ENCODE measurements at places on chromosomes 6 and 20.
A peak's percentile ranks its signal among the peaks of the same experiment; 100 is the strongest.

- DNase-seq: no peak
Observed at GRCh38 chr6:31898383-31899011, 999 bp upstream of the EHMT2 start.

GRCh38 chr6:14824484-14825275 lies 421.2 kb upstream of the JARID2 start:
- no peak for DNase-seq

DNA sequence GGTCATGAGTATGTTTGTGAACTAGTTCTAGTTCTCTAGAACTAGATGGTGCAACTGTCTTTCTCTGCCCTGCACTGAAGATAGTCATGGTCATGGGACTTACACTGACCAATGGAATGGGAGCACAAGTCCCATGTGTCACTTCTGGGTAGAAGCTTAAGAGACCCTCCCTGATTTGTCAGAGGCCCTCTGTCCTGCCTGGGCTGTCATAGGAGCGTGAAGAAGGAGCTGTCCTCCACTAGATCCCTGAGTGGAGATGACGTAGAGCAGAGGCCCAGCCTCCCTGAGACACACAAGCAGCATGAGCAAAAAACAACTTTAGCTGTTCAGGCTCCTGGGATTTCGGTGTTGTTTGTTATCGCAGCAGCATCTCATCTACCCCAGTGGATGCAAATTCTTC lies 514.5 kb downstream of the PREX1 start:
- DNase-seq: no peak

DNA sequence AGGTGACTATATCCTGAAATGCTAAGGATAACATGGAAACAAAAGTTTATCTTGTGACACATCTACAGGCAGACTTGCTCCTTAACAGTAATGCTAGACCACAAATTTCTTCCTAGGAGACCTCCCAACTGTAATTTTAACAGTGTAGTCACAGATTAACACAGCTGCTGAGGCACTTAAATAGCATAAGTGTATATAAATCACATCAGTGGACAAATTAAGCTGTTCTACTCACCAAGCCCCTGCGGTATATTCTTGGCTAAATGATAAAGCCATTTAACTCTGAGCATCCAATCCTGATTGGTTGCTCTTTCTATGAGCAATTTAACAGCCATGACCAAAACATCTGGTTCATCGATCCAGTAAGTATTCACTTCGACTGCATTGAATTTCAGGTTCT lies 73.3 kb upstream of the LYRM2 start:
- no peak for DNase-seq

DNA sequence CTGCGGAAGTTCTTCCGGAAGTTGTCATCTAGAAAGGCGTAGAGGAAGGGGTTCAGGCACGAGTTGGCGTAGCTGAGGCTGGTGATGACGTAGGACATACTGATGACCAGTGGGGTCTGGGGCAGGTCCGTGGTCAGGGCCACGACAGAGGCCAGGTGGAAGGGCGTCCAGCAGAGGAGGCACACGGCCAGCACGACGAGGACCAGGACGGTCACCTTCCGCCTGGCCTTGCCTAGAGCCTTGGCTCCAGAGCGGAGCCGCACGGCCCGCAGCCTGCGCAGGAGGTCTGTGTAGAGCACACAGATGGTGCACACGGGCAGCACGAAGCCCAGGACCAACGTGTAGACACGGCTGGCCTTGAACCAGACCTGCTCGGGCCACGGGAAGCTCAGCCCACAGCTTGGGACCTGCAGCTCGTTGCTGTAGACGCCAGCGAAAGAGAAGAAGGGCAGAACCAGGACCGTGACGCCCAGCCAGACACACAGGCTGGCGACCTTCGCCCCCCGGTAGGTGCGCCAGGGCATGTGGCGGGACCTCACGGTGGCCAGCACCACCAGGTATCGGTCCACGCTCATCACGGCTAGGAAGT lies 1.4 kb downstream of the NPBWR2 start:
- DNase-seq: no peak

DNA sequence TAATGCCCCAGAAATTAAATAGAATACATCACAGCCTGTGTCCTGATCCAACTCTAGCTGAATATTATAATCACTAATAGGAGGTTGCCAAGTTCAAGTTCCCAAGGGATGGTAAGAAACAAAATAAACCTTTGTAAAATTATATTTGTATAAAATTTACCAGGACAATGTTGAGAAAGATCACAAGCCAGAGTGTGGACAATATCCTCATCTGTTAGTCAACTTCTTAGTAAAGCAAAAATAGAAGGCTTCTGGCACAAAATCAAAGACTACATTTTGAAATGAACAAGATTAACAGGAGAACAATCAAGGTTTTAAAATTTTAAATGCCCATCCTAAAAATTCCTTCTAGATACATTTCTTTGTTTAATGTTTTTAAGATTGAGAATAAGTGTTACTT lies 290.4 kb upstream of the HSF2 start:
- DNase-seq: no peak

GRCh38 chr6:167806061-167806700 lies 20.5 kb upstream of the AFDN start:
- no peak for DNase-seq

DNA sequence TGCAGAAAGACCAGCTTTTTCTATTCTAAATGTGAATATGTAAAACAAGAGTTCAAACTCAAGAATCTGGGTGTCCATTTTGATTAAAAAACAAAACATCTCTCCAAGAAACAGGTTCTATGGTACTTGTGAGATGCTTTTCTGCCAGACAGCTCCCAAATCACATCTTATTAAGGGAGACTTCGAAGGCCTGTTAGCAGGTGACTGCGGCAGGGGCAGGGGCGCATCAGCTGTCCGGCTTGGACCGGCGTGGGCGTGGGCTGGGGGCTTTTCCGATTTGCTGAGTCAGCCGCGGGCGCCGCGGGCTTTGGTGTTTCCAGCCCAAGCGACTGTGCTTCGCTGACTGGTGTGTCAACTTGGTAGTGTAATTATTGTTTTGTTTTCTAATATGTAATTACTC lies 32.6 kb downstream of the TFAP2A start:
- DNase-seq: no peak

- no peak for DNase-seq
Observed at GRCh38 chr6:156883497-156884252, 106.5 kb downstream of the ARID1B start.

DNA sequence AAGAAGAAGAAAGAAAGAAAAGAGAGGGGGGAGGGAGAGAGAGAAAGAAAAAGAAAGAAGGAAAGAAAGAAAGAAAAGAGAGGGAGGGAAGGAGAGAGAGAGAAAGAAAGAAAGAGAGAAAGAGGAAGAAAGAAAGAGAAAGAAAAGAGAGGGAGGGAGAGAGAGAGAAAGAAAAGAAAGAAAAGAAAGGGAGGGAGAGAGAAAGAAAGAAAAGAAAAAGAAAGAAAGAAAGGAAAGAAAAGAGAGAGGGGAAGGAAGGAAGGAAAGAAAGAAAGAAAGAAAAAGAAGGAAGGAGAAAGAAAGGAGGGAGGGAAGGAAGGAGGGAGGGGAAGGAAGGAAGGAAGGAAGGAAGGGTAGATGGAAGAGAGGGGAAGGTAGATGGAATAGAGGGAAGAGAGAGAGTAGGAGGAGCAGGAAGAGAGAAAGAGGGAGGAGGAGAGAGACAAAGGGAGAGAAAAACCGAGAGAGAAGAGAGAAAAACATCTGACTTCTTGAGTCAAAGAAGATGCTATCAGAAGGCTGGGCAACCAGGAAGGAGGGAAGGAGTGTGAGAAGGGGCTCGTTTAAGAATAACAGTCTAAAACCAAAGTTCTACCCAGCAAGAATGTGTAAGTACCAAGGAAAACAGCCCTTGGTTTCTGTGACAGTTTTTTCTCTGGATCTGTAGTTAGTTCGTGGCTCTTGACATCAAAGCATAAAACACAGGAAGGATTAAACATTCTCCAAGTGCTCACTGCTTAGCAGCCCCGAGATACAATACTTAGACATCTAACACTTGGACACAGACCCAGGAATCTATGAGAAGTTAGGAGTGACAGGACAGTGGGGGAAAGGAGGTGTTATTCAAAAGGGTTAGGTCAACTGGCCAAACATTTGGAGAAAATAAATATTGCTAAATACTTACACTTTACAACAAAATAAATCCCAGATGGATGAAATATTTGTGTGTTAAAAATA lies 131.9 kb upstream of the STMND1 start:
- DNase-seq: no peak

DNA sequence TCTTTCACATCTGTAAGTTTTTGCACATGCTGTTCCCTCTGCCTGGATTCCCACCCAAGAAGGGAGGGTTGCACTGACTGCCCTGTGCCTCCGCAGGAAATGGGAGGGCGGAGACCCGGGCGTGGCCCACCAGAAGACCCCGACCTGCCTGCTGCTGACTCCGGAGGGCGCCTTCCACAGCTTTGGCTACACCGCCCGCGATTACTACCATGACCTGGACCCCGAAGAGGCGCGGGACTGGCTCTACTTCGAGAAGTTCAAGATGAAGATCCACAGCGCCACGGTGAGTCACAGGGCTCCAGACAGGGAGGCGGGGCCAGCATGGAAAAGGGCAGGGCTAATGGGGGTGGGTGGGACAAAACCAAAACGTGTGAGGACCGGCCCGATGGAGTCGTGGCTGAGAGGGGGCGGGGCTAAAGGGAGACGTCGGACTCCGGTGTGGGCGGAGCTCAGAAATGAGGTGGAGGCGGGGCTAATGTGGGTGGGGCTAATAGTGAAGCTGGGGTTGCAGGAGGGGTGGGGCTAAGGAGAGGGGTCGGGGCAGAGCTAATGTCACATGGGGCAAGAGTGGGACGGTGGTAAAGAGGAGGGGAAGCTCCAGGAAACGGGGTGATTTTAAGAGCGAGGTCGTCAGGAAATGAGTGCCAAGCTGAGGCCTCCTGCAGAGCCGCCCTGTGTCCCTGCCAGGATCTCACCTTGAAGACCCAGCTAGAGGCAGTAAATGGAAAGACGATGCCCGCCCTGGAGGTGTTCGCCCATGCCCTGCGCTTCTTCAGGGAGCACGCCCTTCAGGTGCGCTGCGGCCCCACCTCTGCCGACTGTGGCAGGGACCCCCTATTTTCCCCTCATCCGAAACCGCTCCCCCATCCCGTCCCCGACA lies 12.6 kb downstream of the HSPA12B start:
- DNase-seq: no peak

GRCh38 chr6:39953076-39953618 lies 18.9 kb upstream of the MOCS1 start:
- DNase-seq: no peak

- DNase-seq: no peak
Observed at GRCh38 chr20:61765871-61766654, 299.6 kb downstream of the TAF4 start.

- peak; percentile 12 for DNase-seq
Observed at GRCh38 chr6:135675862-135676261, 175.6 kb upstream of the PDE7B start.

GRCh38 chr6:39061588-39061987 lies 13.0 kb downstream of the GLP1R start:
- DNase-seq: no peak

- DNase-seq: no peak
Observed at GRCh38 chr6:13872681-13873080, 52.1 kb upstream of the RNF182 start.

DNA sequence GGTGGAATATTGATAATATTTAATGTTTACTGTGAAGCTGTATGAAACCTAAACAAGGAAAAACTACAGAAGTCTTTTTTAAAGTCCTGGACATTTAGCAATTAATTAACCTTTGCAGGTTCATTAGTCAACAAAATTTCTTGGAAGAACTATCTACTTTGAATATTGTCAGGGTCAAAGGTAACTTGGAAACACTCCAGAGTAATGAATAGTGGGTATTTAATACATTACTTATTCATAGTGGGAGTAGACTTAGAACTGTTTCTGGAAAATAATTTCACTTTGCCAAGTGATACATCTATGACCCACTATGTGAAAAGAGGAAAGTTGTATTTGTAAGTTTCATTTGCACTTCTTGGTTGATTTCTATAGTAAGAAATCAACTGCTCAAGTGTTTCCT lies 319.1 kb downstream of the TFAP2B start:
- no peak for DNase-seq

DNA sequence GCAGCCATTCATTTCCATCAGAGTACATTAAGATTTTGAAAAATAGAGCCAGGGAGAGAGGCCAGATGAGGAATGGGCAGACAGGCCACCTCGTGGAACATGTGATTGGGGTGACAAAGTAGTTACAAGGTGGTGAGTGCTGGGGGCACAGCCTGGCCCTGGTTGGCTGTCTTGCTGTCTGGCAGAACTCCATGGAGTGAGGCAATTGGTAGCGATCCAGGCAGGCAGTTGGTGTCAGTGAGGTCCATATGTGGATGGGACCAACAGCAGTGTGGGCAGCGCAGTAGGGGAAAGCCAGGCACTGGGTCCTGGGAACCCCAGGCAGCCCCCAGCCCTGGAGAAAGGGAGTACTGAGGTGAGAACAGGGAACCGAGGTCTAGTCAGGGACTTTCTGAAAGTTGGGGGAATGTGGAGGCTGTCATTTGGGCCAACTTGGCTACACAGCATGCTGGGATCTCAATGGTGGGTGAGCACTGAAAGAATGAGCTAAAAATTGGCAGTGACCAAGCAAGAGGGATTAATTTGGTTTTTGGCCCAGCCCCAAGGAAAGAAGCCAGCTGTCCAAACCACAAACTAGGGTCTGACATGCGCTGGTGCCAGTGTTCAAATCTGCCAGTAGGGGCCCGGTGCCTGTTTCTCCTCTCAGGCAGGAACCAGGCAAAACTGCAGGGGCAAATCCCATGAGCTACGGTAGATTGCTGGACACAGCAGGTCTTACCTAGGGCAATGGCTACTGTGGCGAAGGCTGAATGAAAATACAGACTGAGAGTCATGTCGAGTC lies 61.4 kb upstream of the E2F3 start:
- no peak for DNase-seq

DNA sequence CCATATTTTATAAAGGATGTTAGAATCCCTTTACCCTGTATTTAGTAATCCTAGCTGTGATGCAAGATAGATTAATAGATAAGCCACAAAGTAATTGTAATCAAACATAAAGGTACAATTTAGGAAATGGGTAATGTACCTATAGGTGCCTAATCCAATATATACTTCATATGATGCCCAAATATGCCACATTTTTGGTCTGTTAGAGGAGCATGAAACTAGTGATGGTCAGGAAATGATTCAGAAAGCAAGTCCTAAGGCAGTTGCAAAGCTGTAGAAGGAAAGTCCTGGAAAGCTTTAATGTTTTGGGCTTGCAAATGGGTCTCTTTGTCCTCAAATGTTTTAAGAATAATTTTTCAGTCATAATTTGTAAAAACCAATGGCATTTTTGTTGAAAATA lies 76.6 kb upstream of the PTPRK start:
- DNase-seq: no peak

GRCh38 chr6:109793021-109793420 lies 101.9 kb downstream of the FIG4 start:
- DNase-seq: no peak

GRCh38 chr6:80341330-80341729 lies 234.9 kb downstream of the BCKDHB start:
- DNase-seq: peak; percentile 40

GRCh38 chr6:88760091-88760490 lies 203.3 kb downstream of the RNGTT start:
- DNase-seq: no peak
